Stimulated activated CD4-positive, alpha-beta T cell treated with anti-CD3 and anti-CD28 coated beads, TNF-alpha, amount 100 ng/mL, for 24 hours (primary cell): ENCODE measurements at places on chromosomes 7 and 10.

DNA sequence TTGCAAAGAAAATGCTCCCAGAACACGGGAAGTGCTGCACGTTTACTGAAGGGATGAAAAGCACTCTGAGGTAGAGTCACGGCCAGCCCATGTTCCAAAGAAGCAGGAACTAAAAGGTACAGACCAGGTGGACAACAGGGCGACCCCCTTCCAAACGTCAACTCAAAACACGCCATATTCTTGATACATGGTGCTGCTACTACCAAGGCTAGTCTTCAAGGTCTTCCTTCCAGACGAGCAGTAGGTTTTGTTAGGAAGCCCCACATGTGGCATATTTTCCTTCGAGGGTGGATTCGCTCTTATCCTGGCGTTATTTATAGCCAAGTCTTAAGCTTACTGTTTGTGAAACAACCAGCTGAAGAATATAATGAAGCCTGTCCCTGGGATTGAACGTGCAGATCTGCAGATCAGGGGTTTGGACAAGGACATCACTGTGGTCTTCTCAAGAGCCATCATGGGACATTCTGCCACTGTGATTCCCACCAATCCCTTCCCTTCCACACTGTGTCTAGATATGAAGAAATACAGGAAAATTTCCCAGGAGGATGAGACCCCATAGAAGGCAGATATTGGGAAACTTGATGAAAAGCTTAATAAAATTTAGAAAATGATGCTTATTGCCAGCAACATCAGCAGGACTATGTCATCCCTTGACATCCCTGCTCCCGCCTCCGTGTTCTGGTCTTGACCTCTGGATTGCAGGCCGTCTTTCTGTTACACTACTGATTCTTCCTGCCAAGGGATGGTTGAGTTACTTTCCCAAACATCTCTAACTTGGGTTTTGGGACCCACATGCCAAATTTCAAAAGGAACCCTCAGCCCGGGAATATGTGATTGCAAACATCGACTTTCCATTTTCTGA, 734.4 kb downstream of the PARD3 start:
- DNase-seq = no peak

- DNase-seq = no peak
Observed at GRCh38 chr7:33485747-33486493, 356.6 kb downstream of the BBS9 start.

GRCh38 chr7:157460721-157461120, 123.9 kb downstream of the DNAJB6 start:
- DNase-seq = no peak

DNA sequence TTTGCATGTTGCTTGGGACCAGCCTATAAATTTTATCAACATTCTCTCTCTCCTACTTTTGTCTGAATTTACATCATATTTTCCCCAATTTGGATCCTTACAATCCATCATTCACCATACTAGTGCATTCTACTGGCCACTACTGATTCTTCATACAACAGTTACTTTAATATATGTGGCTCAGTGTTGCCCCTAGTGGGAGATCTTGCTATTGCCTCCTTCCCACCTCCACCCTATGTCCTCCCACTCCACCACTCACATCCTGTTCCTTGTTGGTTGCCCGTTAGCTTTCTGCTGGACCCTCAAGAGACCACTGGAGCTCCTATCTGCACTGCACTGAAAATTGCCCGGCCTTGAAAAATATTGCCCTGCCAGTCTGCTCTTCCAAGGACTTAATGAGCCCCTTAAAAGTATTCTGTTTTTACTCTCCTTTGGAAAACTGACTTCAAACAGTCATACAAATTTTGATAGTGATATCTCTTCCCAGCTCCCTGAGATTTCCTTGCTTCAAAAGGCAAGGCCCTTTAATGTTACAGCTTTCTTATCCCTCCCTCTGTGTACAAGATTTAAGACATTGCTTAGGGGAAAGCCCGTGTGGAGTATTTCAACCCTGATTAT, 243.2 kb upstream of the TMEM229A start:
- DNase-seq = no peak

DNA sequence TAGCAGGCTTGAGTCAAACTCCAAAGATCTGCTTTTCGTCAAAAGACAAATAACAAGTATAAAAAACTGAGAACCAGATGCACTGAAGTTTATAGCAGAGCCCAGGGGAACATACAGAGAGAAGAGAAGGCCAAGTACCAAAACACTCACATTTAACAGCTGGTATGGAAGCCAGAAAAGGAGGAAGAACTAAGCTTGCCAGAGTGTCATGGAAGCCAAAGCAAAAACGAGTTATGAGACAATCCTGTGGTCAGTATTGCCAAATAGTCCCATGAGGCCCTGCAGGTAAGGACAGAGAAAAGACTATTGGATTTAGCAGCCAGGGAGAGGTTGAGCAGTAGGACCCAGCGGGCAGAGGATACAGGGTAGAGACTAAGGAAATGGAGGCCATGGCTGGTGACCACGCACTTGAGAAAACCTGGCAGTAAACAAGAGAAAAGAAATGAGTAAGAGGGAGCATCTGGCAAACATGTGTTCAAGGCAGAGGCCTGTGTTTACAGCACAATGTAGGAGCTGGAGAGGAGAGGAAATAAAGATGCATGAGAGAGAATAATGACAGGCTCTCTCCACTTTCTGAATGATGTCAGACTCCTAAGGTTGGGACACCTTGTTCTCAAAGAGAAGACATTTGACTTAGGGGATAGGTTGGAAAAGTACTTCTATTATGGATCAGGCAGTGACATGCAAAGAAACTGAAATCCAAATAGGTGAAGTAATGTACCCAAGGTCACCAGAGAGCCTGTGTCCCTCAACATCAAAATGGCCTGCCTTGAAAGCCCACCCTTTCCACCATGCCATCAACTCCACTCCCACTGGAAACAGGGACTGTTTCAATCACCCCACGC, 9.1 kb downstream of the CREB3L2 start:
- DNase-seq = no peak

GRCh38 chr7:38934051-38934450, 25.1 kb upstream of the VPS41 start:
- no peak for DNase-seq

GRCh38 chr7:129574487-129574886, 37.0 kb upstream of the NRF1 start:
- no peak for DNase-seq

- no peak for DNase-seq
Observed at GRCh38 chr10:43595739-43596298, 10.4 kb upstream of the ZNF485 start.

DNA sequence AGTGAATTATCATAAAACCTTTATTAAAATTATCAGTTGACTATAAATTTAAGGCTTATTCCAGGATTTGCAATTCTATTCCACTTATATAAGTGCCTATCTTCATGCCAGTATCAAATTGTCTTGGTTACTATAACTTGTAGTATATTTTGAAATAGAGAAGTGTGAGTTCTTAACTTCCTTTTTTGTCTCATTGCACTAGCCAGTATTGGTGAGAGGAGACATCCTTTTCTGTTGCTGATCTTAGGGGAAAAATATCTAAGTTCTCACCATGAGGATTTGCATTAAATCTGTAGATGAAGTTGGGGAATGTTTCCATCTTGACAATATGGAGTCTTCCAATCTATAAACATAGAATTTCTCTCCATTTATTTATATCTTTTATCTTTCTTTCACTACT, 104.2 kb upstream of the MKI67 start:
- no peak for DNase-seq

GRCh38 chr7:44385434-44386138, 60.2 kb upstream of the CAMK2B start:
- no peak for DNase-seq

DNA sequence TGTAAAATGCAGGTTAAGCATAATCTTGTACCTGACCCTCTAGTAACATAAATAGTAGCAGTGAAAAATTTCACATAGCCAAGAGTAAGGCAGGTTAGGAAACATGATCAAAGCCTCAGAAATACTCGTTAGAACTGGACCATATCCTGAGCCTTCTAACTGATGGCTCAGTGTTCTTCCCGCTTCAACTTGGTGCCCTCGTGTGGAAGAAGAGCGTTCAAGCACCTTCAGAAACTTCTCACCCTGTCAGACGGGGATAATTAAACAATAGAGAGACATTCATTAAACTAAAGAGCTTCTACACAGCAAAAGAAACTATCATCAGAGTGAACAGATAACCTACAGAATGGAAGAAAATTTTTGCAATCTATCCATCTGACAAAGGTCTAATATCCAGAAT, 124.5 kb downstream of the MYOF start:
- no peak for DNase-seq

DNA sequence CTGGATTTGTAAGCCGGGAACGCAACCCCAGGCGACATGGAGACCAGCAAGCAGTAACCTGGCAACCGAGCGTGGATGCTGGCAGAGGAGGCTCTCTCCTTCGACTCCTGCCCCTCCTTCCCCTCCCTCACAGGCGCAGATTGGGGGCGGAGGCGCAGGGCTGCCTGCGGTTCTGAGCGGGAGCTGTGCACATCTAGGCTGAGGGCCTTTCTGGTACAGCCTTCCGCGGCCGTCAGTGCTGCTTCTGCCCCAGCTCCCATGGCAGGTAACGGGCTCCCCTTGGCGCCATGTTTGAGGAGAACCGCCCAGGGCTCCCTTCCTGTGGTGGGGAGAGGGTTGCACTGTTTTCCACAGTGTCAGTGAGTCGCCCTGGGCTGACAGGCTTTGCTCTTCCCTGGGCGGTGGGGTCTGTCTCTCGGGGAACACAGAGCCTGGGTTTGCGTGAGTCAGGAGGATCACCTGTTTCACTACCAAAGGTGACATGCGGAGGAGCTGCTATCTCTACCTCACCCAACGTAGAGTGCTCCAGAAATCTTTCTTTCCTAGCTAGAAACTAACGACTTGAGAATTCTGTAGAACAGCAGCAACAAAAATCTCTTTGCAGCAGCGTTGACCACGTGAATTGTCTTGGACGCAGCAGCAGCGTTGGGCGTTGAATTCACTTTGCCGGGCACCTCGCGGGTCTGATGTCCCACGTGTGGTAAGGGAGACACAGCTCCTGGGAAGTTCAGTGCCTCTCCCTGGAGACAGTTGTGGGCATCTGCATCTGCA, 154.8 kb upstream of the COBL start:
- DNase-seq = no peak

GRCh38 chr7:50306494-50307367, 2.2 kb downstream of the IKZF1 start:
- DNase-seq = no peak

DNA sequence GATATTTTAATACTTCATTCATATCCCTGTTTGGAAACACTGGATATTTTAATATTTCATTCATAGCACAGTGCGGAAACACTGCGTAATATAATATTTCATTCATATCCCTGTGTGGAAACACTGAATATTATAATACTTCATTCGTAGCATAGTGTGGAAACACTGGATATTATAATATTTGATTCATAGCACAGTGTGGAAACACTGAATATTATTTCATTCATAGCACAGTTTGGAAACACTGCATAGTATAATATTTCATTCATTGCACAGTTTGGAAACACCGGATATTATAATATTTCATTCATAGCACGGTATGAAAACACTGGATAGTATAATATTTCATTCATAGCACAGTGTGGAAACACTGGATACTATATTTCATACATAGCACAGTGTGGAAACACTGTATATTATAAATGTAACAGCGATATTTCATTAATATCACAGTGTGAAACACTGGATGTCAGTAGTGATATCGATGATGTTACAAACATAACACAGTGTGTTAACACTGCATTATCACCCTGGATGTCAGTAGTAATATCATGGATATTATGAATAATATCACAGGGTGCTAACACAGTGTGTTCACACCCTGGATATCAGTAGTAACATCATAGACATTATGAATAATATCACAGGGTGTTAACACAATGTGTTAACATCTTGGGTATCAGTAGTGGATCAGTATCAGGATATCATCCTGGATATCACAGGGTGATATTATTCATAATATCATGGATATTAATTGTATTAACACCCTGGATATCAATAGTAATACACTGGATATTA, 2.9 kb upstream of the TMEM225B start:
- DNase-seq = no peak

DNA sequence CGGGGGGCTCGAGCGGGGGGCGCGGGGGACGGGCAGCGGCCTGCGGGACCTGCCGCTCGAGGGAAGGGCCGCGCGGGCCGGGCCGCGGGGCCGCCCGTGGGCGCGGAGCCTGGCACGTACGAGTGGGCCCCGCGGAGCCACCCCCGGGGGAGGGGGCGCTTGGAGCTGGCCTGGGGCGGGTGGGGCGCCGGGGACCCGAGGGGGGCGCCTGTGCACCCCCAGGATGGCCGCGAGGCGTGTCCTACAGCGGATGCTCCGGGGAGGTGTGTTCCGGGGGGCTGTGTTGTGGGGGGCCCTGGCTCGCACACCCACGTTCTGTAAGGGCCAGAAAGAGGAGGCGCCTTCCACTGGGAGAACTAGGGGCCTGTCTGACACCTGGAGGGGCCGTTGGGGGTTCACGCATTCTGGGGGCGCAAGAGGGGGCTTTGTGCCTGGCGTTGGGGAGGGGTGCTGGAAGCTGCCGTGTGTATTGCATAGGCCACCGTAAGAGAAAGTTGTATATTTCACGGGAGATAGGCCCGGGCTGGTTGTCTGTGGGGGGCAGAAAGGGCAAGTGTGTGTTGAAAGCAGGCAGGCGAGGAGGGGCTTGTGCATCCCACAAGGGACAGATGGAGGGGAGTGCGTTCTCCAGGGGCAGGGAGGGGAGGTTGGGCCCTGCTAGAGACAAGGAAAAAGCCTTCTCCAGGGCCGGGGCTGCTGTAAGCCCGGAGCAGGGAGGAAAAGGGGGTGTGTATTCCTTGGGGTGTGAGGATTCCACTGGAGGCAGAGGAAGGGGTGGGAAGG, 663 bp downstream of the VPS37D start:
- no peak for DNase-seq

DNA sequence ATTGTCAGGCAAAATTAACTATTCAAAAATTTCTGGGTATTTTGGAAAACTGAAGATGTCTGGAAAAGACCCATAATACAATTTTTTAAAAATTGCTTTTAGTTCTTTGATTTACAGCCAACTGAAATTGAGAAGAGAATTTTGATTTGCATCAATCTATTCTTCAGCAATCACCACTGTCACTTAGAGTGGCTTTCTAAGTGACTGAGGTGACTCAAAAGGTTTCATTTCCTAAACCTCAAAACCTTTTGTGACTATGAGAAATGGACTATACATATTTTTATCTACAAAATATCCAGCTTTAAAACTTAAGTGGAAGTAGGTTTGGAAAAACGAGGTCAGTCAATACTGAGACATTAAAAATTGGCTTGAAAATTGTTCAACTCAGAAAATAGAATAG, 60.0 kb downstream of the ENO4 start:
- DNase-seq = no peak

DNA sequence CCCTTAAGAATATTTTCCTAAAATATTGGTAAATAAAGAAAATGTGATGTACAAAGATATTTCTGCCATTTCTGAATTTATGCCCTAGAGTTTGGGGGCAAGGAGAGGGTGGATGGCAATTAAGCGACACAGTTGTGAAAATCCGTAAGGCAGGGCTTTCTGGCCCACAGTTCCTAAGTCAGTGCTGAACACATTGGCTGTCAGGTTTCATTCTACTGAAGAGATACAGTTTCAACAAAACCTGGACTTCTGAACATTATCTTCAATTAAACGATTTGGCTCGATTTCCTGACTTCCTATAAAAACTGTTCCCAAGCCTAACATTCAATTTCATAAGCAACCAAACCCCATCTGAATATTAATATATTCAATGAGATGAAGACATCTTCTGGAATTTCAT, 61.1 kb upstream of the NEBL start:
- DNase-seq = no peak
